ENCODE measurements at places on chromosomes 13 and 19.

DNA sequence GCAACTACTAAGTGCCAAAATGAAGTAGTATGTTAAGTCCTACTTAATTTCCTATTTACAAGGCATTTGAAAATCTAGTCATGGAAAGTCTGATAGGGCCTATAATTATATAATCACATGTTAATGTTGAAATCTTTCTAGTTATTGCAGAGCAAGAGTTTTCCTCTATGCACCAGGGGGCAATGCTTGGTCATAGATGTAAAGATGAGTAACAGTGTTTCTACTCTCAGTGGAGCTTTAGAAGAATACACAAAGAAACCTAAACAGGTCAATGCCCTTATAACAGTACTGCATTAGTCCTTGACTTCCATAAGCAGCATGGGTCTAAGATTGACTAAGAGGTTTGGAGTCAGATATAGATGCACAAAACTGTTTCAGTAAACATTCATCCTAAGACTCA, 218.7 kb downstream of the KCTD12 start:
- no peak for DNase-seq

GRCh38 chr13:94382517-94382916, 97.0 kb downstream of the DCT start:
- no peak for DNase-seq

DNA sequence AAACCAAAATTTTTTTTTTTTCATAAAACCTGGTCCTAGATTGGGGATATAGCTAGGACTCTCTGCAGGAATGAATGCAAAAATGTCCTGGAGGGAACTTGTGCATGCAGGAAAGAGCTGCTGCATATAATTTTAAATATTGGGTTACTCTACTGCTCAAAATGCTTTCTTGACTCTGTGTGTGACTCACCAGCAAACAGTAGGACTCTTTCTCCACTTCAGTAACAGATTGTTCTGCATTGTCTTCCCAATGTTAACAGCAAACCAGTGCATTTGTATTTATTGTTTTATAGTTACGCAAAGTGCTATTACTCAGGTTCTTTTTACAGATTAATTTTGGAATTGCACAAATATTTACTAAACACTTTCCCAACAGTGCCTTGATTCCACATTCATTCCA, 163.7 kb upstream of the KL start:
- DNase-seq, result no peak

DNA sequence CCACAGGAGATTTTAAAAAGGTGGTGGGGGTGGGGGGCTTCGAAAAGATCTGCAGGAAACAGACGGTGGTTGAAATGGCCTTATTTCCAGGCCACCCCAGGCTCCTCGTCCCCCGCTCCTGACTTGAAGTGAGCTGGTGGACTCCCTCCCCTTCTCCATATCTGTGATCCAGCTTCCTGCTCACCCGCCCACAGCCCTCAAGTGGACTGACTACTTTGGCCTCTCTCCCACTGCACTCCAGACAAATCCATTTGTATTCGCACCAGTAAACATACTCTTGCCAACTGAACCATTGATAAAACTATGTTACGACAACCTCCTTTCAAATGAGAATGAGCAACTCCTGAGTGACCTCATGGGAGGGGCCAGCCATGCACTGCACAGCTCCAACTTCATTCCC, 259.5 kb downstream of the COL4A1 start:
- no peak for DNase-seq

- no peak for DNase-seq
Measured at GRCh38 chr13:23381866-23382265, 51.6 kb downstream of the SACS start.

DNA sequence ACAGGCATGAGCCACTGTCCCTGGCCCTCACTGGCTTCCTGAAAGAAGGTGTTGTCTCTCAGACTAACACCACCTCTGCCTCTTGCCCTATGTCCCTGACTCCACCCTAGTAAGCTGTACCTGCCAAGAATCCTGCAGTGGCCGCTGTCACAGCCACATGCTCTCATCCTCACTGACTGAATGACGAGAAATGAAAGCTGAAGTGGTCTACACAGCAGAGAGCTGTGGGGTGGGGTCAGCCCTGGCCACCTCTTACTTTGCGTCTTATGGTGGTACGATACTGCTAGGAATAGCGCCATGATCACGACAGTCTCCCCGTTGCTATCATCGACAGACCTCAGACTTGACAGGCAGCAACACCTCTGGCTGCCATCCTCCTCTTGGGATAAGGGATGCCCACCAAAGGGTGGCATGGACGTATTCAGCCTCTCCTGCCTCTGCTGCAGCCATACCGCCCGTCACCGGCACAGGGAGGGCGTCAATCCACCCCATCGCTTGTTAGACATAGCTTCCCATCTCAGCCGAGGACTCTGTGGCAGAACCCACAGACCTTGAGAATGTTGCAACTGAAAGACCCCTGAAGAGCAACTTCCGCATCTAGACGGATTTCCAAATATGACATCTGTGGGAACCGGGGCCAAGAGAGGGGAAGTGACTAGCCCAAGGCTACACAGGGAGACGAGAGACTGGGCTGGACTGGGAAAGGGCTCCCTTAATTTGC, 809 bp downstream of the MYO1F start:
- DNase-seq, result no peak

DNA sequence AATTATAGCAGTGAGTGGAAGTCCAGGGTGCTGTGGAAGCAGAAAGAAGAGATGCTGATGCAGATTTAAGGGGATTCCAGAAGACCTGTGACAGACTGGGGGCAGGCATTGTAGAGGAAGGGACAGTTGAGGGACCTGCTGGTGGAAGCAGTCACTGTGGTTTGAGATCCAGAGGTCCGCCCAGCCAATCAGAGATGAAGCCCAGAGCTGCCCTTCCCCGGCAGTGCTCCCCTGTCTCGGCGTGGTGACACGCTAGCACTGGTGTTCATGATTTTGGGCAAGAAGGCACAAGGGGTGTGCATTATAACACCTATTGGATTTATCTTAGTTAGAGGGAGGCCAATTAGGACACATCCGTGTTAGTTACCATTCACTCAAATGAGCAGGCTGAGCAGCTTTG, 16.1 kb downstream of the TNFRSF19 start:
- DNase-seq, result no peak

GRCh38 chr19:28140201-28140600, 1072.8 kb downstream of the UQCRFS1 start:
- no peak for DNase-seq

- DNase-seq, result no peak
Measured at GRCh38 chr19:2048959-2049740, 1.9 kb downstream of the MKNK2 start.

DNA sequence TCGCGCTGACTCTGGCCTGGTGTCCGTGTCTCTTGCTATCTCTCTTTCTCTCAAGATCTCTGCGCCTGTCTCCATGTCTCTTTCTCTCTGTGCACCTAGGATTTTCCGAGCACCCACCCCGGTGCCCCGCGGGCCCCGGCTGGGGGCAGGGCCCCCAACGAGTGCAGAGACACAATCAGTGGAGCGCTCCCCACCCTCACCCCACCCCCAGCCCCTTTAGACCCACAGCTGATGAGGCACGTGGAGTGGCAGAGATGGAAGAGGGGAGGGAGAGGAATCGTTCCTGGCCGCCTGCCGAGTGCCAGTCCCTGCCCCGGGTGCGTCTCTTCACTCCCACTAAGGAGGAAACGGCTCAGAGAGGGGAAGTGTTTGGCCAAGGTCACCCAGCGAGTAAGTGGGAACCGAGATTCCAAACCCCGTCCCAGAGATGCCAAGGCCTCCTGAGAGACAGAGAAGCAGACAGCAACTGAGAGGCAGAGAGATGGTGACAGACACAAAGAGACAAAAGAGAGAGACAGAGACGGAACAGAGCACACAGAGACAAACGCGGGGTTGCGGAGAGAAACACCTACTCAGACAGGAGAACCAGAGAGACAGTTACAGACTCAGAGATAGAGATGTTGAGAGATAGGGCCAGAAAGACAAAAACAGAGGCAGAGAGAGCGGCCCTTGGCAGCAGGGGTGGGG, 626 bp upstream of the BCL3 start:
- peak; percentile 36 for DNase-seq

DNA sequence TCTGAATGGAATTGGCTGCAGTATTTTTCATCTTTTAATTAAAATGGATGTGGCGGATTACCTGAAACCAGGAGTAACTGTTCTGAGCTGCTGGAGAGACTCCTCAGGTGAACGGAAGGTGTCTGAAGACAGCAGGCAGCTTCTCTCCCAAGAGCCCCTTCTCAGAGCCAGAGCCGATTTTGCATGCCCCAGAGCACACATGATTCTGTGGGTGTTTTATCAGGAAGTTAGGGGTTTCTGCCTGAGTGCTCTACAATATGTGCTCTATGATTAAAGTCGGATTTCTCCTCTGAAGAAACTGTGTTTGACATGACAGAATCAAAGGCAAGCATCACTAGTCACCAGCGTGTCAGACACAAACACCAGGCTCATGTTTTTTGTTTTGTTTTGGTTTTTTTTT, 60.7 kb upstream of the MCF2L start:
- no peak for DNase-seq

GRCh38 chr13:40476175-40476958, 190.1 kb downstream of the FOXO1 start:
- no peak for DNase-seq

GRCh38 chr13:91889641-91890040, 491.2 kb downstream of the GPC5 start:
- no peak for DNase-seq

DNA sequence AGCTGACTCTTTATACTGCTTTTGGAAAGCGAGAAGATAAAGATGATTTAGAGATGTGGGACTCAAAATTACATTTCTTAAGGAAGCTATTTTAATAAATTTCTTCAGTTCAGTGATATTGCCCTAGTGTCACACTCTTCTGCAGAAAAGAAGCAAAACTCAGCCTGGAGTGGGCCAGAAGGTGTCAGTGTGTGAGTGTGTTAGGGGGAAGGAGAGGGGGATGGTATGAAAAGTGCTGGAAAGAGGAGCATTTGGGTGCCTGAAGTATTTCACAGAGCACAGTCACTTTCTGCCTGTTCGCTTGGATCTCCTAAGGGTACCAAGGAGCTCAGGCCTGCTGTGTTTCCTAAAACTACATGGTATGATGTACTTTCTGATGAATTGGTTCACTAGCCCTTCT, 84.5 kb upstream of the FRY start:
- DNase-seq, result no peak

GRCh38 chr13:49608651-49609331, 19.5 kb upstream of the ARL11 start:
- DNase-seq, result no peak

- DNase-seq, result no peak
Measured at GRCh38 chr19:3980353-3981251, 4.7 kb downstream of the EEF2 start.

DNA sequence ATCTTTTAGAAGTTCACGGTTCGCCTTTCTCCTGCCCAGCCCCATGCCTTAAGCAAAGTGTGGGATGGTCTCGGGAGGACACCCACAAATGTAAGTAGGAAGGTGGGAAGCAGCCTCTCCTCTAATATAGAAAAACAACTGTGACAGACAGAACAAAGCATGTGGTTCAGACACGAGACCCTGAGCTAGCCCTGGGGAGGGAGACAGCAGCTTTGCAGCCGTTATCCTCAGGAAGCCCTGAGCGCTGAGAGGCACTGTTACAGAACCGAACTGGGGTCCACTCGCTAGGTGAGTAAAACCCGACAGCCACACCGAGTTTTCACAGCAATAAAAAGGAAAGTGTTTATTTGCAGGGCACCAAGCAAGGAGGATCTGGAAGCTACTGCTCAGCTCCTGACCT, 210.6 kb downstream of the UQCRFS1 start:
- no peak for DNase-seq

GRCh38 chr13:113621046-113621445, 36.5 kb downstream of the TFDP1 start:
- DNase-seq, result no peak

GRCh38 chr19:49881672-49882394, 4.3 kb downstream of the TBC1D17 start:
- DNase-seq, result no peak

- peak; percentile 87 for DNase-seq
Measured at GRCh38 chr19:55626350-55626749, 2.0 kb upstream of the ZNF784 start.

DNA sequence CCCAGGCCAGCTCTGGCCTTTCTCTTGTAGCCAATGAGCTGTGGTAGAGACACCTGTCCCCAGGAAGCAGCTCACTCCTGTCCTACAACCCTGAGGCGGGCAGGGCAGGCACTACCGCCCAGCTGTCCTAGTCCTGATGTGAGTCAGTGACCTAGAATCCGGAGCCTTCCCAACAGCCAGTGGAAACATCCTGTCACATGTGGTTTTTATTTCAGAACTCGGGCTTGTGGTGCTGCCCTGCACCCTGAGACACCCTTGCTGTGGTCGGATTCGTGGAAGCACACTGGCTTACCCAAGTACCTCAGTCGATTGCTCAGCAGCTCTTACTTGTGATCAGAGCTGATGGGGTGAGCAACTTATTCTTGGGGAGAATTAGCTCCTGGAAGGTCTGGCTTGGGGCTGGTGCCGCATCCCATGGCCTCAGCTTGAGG, 83.6 kb upstream of the ARHGEF7 start:
- no peak for DNase-seq

GRCh38 chr19:18450931-18451836, 13.3 kb upstream of the ISYNA1 start:
- DNase-seq, result peak; percentile 93

- DNase-seq, result no peak
Measured at GRCh38 chr13:96862093-96862492, 132.2 kb downstream of the OXGR1 start.

GRCh38 chr19:30062907-30063649, 121.0 kb downstream of the URI1 start:
- no peak for DNase-seq

- no peak for DNase-seq
Measured at GRCh38 chr13:36650611-36651010, 23.2 kb upstream of the SERTM1 start.

DNA sequence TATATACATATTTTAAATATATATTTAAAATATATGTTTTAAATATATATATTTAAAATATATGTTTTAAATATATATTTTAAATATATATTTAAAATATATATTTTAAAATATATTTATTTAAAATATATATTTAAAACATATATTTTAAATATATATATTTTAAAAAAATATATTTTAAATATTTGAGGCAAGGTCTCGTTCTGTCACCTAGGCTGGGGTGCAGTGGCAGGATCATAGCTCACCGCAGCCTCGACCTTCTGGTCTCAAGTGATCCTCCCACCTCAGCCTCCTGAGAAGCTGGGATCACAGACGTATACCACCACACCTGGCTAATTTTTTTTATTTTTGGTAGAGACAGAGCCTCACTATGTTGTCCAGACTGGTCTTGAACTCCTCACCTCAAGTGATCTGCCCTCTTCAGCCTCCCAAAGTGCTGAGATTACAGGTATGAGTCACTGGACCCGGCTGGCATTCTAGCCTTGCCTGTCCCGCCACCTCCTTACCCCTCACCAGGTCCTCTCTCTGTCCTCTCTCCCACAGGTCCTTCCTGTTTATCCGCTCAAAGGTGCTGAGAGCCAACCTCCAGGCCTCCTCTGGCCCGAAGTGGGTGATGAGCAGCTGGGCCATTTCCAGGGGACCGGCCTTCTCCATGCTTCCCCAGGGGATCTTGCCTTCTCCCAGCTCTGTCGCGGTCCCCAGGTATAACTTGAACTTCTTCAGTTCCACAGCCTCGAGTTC, 564 bp downstream of the NLRP12 start:
- DNase-seq, result no peak

GRCh38 chr13:73215823-73216222, 157.0 kb downstream of the KLF5 start:
- DNase-seq, result no peak
